NCI-H524 (cell line): ENCODE measurements at places on chromosomes 7 and 10.

DNA sequence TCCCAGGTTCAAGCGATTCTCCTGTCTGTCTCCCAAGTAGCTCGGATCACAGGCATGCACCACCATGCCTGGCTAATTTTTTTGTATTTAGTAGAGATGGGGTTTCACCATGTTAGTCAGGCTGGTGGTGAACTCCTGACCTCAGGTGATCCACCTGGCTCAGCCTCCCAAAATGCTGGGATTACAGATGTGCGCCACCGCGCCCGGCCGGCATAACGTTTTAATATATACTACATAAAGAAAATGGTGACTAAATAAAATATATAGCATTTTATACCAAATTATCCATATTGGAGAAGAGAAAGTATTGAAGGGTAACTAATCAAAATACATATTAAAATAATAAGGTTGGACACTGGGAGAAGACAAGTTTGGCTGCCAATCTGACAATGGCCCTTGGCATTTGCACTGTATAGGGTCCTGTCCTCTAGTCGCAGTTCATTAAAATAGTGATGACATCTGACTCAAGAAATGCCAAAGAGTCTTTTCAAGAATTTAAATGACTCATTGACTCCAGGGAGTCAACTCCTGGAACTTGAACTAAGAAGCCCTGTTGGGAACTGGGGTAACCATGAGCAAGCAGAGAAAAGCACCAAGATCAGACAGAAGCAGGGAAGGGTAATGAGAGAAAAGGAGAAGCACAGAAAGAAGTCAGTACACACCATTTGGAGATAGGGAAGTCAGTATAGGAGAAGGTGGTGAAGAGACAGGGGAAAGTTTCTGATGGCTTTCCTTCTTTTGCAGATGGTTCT, 91.1 kb downstream of the CH25H start:
- DNase-seq = no peak

DNA sequence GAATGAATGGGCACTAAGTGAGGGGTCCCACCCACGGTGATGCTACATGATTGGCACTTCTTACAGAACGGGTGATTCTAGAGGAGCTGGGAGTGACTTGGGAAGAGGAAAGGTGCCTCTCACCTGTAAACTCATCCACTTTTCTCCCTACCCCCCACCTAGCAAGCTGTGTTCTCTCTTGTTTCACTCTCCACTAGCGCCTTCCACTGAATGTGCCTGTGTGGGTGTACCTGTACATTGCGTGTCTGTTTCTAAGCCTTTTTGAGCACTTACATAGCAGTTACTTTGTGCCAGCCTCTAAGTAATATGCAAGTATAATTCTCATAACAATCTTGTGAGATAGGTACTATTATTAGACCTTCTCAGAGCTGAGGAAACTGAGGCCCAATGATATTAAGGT, 133.7 kb upstream of the AGK start:
- DNase-seq = no peak

DNA sequence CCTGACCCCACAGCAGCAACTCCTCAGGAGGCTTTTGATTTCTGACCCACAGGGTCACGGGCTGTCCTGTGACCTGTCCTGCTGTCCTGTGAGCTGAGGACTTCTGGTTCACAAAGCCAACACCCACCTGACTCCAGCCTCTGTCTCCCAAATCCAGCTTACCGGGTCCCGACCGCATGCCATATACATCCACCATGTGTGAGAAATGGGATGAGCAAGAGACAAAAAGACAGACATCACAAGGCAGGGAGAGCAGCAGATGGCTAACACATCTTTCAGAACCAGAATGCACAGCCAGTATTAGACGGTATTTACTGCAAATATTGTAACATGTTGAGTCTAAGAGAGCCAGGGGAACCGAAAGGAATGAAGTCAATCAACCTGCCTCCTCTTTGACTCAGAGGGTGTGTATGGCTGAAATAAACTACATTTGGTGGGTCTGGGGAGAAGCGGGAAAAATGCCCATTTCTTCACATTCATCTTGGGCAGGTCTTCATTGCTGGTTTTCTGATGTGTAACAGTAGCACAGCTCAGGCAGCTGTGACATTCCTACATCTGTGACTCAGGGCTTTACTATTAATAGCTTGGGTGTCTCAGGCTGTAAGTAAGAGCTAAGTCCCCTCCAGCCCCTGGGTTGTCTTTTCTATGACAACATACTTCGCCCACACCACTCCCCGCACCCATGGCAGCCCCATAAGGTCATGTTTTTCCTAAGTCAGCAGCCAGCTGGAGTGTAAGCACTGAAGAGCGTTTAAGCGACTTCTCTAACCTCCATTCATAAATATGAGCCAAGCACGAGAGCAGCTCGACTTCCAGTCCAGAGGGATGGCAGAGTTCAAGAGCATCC, 25.0 kb downstream of the ABLIM1 start:
- no peak for DNase-seq

DNA sequence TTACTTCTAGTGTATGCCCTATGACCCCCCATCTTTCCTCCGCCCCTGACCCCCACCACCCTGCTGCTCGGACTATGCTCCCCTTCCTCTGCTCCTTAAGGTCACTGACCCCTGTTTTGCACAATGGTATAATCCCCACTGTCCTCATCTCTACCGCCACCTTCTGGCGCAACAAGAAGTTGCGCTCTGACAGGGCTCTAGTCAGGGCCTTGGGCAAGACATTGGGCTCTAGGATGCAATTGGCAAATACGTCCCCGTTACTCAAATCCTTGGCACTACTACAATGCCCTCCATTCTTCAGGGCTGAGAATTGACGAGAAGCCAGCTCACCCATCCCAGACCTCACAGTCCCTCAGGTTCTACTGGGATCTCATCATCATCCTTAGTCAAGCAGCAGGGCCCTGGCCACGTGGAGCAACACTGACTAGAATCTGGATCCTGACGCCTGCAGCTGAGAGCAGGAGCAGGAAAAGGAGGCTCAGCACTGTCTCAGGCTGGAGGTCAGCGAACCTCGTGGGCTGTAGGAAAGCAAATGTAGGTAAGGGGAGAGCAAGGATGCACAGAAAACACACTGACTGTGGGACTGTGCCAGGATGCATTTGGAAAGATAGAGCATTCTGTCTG, 10.6 kb downstream of the LRIT2 start:
- no peak for DNase-seq

DNA sequence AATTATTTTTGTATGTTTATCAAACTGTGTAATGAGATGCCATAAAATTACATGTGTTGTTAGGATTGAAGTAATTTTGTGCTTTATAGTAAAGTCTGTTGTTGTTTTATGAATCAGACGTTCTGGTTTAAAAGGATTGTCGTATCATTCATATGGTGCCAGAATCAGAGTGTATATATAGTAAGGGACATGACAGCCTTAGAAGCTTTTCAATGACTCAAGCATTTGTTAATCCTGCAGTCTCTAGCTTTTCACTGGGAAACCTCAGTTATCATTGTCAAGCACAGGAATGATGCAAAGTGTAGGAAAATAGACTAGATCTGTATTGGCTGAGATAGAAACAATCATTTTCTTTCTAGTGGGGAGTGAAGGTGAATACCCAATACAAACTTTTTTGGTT, 57.5 kb downstream of the TRRAP start:
- no peak for DNase-seq

DNA sequence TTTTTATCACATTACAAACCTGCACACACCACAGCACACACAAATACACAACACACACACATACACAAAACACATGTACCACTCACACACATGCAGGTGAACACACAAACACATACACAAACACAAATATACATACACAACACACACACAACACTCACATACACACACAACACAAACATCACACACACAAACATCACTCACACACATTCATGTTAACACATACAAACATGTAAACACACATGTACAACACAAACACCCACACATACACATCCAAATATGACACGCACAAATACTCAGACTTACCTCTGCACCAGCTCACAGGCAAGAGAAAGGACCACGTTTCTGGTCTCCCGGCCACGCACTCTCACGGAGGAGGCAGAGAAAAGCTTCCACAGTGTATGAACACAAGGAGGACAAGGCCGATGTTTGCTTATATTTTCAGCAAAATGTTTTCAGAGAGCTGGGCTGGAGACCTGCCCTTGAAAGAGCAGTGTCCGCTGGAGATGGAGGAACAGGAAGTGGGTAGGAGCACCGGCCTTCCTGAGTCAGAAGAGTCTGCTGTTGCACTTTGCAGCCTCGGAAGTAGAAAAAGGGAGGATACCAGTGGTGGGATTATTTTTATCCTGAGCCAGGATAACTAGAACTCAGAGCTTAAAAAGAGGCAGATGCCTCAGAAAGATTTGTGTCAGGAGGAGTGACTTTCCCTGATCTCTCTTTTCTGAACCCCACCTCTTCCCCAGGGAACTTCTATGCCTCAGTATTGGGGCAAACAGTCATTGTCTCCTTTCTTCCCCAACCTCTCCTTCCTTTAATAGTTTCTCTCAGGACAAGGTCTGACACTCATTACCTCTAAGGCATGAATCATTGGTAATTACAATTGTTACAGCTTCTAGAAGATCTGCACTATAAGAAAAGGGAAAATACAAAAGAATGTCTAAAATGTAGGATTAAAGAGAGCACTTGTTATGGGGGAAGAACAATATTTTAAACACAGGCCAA, at the start of gene GIMAP6:
Gene GIMAP6 (minus strand): TSS at position 520 of the 999 bp plus-strand sequence. CDS start 2,243 bp downstream, outside the sequence.
- no peak for DNase-seq

GRCh38 chr10:103775776-103776175, 79.6 kb downstream of the SH3PXD2A start:
- peak; percentile 39 for DNase-seq

DNA sequence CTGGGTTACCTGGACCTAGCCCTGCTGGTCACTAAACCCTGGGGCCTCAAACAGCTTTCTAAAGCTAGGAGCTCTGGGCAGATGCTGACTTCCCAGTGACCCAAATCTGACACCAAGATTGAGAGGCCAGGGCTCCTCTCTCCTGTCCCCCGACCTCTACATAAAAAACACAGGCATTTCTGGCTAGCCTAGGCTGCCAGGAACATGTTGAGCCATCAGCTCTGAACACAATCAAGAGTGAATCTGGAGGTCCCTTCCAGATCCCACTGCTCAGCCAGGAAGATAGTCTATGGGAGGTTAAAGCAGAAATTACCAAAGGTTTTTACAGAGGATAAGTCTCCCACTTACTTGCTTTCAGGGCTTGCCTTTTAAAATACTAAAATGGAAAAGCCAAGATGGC, 22.1 kb upstream of the PDE1C start:
- DNase-seq = no peak

DNA sequence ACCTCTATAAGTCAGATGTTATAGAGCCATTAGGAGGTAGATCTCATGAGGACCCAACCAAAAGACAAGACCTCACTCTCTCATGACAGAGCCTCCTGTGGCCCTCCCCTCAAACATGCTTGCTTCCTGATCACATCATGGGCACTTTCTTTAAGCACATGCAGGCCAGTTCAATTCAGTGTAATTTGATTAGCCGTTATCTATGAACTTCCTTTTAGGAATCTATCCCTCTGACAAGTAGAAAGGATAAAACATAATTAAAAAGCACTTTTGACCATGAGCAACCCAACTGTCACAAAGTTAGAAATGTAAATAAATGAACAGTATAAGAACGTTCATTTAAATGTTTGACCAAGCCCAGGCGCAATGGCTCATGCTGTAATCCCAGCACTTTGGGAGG, 27.7 kb upstream of the TMEM254 start:
- no peak for DNase-seq

DNA sequence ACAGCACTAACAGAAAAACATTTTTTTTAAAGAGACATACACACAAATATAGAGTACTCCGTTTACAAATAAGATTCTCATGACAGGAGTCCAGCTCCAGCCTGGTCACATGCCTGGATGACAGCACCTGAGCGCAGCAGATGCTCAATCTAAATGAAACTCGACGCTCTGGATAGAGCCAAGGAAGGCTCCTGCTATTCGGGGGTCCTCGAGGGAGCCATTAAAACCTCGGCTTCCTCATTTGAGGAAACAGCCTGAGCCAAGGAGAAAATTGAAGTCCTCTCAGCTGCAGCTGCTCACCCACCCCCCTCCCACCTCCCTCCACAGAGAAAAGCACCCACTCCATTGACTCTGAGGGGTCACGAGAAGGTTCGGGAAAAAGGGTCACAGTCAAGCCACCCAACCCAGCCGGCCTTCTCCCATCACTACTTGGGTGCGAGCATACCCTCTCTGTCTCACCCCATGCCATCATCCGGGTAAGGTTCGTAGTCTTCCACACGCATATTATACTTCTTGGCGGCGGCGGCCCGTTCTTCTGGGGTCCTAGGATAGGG, 673 bp downstream of the NDUFB8 start:
- no peak for DNase-seq

DNA sequence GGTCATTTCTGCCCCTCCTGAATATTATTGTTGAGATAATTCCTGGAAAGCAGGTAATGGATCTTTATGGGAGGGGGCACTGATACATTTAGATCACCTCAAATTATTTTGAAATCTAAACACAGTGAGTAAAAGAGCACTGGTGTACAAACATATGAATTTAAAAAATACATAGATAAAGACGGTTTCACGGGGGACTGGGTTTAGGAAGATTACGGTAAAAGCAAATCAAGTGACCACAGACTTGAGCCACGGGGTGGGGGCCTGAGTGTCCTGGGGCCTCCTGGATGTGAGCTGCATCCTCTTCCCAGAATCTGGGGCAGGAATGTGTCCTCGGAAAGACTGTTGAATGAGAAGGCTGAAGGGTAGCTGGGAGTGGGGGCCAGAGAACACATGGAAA, 219.1 kb upstream of the KLF6 start:
- DNase-seq = no peak

- DNase-seq = peak; percentile 2
These were observed 43.2 kb downstream of the PNLIPRP3 start for GRCh38 chr10:116470768-116471415.

GRCh38 chr10:132390170-132390920, 6.7 kb upstream of the PWWP2B start:
- no peak for DNase-seq

DNA sequence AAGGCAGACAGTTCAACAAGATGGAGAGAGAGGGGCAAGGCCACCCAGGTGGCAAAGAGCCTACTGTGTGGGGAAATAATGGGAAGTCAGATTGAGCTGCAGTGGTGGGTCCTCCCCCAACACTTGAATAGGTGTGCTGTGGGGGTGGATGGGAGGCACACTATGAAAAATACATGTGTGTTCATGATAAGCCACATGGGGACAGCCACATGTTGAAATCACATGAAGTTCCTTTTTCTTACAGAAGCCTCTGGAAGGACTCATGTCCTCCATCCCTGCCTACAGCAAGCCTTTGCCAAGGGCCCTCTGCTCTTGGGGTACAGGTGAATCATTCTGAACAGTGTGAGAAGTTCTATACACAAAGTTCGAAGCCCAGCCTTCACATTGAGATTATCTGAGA, 310.9 kb downstream of the LRMDA start:
- no peak for DNase-seq

DNA sequence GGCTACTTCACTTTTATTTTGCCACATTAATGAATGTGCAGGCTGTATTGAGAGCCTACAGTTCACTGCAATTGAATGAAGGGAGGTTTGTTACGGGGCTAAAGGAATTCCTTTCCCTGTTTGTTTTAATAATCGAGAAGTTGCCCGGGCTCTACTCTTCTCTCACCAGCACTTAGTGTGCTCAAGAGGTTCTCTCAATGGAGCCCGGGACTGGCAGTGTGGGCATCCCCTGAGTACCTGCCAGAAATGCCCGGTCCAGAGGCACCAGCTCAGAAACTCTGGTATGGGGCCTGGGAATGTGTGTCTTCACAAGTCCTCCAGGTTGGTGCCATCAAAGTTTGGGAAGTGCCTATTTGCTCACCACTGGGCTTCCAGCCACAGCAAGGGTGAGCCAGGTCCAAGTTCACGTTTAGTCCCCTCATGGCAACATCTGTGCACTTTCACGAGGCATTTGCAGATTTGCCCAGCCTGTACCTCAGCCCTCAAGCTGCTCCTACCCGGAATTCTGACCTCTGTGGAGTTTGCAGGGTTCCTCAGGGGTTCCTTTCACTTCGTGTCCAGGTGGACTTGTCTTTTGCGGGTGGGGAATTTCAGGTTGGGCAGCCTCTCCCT, 622.4 kb downstream of the SDK1 start:
- no peak for DNase-seq
